ENCODE measurements at places on chromosomes 7 and 10. TPM values are rescaled to one million over a fixed set of nuclear protein-coding genes. Genes with fewer than 3 reads are reported as not detected.

Gene RINT1
- total RNA-seq = 14.6 TPM

Gene MSS51
- total RNA-seq = 3.5 TPM

Gene TCERG1L
- total RNA-seq = not detected

Gene CHAT
- not detected for total RNA-seq

Gene SYT15B
- 1.9 TPM for total RNA-seq

Gene CYP2C8
- total RNA-seq = 0.14 TPM

Gene TEX36
- total RNA-seq = not detected

Gene CARD11
- 2.1 TPM for total RNA-seq

Gene GSTO2
- 0.59 TPM for total RNA-seq

Gene ADAM12
- total RNA-seq = 0.32 TPM

Gene SHOC2
- total RNA-seq = 55.3 TPM

Gene OR2A5
- total RNA-seq = not detected

Data from heart left ventricle (tissue), 16 donors.